ENCODE measurements at places on chromosomes 13 and 19. TPM values are rescaled to one million over a fixed set of nuclear protein-coding genes. Genes with fewer than 3 reads are reported as not detected.

The SELENOV gene
- not detected for total RNA-seq

DNA sequence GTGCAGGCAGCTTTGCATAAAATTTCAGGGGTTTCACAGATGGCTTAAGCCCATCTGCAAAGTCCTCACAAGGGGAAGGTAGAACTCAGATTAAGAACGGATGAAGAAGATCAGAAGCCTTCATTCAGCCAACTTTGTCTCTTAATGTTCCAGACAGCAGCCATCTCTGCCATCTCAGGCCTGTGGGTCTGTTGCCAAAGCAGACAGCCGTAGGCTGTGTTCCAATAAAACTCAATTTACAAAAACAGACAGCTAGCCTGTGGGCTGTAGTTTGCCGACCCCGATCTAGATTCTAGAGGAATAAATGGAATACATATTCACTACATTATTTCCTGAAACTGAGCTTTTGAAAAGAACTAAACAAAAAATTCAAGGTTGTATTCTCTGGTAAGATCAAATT, 3.8 kb downstream of the DCUN1D2 start:
- no peak for DNase-seq

DNA sequence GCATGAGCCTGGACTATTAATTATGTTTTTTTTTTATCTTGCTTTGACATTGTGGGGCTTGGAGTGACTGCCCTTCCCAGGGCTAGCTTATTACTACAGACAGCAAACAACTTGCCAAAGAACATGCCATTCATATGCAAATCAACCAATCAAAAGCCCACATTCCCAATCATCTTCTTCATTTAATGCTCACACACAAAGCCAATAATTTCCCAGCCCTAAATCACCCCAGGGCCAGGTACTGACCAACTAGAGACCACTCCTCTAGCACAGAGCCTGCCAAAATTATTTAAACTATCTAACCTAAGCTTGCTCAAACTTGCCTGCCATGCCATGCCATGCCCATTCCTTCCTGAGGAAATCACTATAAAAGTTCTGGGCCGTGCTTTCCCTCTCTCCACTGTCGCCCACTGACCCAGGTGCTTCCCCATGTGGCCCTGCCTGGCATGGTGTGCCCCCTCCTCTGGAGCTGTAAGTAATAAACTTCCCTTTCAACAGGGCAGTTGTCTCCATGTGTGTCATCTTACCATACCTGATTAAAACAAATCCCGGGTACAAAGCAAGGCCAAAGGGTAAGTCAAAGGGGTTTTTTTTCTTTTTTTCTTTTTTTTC, 15.7 kb downstream of the PBX4 start:
- DNase-seq: no peak

DNA sequence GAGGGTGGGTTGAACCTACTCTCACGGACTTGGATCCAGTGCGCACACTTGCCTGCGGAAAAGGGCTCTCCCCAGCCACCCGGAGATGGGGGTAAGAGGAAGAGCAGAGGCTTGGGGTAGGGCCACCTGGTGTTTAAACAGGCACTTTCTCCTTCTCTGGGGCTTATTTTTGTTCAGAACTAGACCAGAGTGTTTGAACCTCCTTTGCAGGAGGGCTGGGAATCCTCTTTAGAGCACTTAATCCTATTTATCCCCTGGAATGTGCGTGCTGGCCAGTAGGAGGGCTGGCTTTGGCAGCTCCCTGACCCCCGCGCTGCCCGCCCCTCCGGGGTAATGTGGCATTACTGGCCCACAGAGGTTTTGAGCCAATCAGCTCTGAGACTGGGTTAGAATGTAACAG, 2.0 kb downstream of the RGS9BP start:
- DNase-seq: no peak

GRCh38 chr13:99913167-99913566, 58.4 kb downstream of the ZIC5 start:
- DNase-seq: no peak

- DNase-seq: no peak
Measured at GRCh38 chr13:110706570-110707372, 855 bp upstream of the CARS2 start.
